ENCODE measurements at places on chromosomes 5 and 9. TPM values are rescaled to one million over a fixed set of nuclear protein-coding genes. Genes with fewer than 3 reads are reported as not detected.

The SPATA31A3 gene
- not detected for total RNA-seq

The APBA1 gene
- 10.7 TPM for total RNA-seq

The TMEM171 gene
- 1.6 TPM for total RNA-seq

DNA sequence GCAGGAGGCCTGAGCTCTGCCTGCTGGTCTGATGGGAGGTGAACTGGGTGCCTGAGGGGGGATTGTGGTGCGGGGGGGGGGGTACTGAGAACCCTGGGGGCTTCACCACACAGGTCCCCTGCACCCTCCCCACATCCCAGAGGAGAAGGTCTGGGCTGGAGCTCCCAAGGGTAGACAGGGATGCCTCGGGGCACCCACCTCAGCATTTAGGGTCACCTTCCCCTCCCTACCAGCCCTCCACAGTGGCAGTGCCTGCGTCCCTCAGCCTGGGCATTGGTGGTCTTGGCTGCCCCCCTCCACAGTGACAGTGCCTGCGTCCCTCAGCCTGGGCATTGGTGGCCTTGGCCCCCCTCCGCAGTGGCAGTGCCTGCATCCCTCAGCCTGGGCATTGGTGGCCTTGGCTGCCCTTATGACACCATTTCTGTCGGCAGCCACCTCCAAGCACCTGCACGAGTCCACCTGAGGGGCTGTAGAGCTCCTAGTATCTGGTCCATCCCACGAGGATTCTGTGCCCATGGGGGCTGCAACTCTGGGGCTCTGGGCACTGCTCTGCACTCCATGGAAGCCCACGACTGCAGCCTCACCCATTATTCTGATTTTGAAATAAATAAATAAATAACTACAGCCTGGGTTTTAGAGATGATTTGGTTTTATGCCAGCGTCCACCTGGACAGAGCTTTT, 21.5 kb downstream of the NKD2 start:
- DNase-seq = no peak

- DNase-seq = no peak
These were observed 79.5 kb downstream of the ANXA1 start for GRCh38 chr9:73231203-73231602.

DNA sequence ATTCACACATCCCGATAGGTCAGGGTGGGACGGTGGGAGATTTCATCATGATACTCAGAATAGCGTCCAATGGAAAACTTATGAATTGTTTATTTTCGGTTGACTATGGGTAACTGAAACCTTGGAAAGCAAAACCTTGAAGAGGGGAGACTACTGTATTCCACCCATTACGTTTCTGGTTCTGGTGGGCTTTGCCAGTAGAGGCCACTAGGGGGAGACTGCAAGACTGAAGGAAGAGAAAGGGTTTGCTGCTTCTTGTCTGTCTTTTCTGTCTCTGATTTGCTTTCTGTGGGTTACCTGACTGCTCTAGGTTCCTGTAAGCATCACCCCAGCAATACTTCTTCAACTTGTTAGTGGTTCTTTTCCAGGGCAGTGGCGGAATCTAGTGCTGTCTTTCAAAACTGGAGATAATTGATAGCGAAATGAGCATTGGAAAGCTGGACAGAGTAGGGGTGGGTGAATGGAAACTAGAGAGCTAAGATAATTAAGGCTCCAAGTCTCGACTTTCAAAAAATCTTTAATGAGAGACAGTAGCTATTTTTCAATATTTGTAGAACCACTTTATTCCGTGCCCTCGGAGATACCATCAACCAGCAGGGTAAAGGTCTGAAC, 27.0 kb downstream of the GRIN3A start:
- no peak for DNase-seq

DNA sequence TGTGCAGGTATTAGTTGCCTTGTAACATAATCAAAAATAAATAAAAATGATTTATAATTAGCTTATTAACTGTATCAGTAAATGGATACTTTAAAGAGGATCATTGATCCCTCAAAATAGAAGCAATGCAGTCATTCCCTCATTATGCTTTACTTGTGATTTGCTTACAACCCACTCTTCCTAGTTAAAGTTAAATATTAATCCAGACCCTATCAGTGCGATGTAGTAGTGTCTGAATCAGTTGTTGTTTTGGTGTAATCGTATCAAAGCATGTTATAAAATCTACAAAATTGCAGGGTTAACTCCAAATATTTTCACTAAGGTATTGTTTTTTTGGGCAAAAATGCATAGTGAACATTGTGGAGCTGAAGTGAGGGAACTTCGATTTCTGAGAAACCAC, 17.6 kb downstream of the TENT4A start:
- DNase-seq = no peak

- no peak for DNase-seq
These were observed 56.4 kb upstream of the DHFR start for GRCh38 chr5:80711216-80711615.

DNA sequence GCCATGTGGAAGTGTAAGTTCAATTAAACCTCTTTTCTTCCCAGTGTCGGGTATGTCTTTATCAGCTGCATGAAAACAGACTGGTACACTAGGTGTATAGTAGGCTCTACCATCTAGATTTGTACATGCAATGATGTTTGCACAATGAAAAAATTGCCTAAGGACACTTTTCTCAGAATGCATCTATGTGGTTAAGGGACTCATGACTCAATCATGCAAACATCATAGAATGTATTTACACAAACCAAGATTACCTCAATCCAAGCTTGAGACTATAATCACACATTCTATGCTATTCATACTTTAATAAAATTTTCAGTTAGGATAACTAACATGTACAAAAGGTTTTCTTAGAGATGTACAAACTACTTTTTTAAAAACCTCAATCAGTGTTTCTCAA, 1164.5 kb downstream of the CDH12 start:
- DNase-seq = no peak

DNA sequence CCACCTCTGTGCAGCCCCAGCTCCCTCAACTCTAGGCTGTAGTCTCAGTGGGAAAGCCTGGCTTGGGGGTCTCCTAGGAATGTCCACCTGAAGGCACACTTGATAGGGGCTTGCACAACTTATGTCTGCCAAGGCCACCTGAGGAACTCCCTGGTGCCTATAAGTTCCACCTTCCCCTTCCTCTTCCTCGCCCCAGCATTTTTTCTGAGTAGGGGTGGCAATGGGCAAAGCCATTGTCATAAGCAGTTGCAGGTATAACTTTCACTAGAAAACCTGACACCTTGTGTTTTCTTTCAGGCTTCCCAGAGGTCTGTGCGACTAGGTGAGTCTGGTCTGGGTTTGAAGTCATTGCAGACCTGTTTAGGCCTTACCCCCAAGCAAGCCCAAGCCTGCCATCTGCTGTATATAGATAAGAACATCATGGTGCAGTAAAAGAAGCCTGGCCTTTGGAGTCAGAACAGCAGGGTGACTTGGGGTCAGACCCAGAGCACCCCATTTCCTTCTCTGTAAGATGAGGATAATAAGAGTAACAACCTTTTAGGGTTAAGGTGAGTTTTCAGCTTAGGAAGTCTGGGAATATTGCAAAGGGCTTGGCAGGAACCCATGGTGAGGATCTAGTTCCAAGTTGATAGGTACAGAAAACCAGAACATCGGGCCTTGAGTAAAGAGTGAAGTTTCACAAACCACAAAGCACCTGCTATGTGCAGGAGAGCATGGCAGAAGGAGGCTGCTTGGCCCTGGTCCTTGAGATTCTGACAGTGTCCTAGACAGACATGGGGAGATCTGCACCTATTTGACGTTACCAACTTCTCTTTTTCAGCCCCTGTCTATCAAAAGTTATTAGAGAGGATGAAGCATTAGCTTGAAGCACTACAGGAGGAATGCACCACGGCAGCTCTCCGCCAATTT, 33.8 kb downstream of the TGFBI start:
- DNase-seq = no peak

DNA sequence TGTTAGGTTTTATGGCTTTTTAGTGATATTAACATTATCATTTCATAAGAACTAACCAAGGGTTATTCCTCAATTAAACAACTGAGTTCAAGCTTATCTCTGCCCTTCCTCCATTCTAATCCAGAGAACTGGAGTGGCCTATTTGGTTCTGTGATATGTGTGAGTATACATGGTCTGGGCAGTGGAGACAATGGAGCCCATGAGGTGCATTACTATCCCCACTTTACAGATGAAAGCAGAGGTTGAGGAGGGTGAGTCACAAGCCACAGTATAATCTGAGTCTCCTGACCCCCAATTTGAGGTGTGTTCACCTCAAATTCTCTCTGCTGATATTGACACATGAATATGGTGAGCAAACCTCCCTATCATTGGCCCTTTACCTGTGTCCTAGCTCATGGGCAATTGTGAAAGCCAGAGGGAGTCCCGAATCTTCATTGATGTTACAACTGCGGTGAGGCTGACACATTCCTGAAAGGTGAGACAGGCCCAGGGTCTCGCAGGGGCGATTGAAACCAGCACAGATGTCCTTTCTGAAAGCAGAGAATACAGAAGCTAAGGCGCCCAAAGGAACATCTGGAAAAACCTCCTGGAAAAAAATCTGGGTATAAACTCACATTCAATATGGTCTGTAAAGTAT, 217.2 kb downstream of the TARS1 start:
- no peak for DNase-seq

- DNase-seq = peak; percentile 90
These were observed 71.8 kb upstream of the CD180 start for GRCh38 chr5:67268231-67269021.

- no peak for DNase-seq
These were observed 23.8 kb downstream of the GLRA1 start for GRCh38 chr5:151900891-151901290.
